Neural crest cell (in vitro differentiated cells): ENCODE measurements at places on chromosomes 1 and 21. TPM values are rescaled to one million over a fixed set of nuclear protein-coding genes. Genes with fewer than 3 reads are reported as not detected.

DNA sequence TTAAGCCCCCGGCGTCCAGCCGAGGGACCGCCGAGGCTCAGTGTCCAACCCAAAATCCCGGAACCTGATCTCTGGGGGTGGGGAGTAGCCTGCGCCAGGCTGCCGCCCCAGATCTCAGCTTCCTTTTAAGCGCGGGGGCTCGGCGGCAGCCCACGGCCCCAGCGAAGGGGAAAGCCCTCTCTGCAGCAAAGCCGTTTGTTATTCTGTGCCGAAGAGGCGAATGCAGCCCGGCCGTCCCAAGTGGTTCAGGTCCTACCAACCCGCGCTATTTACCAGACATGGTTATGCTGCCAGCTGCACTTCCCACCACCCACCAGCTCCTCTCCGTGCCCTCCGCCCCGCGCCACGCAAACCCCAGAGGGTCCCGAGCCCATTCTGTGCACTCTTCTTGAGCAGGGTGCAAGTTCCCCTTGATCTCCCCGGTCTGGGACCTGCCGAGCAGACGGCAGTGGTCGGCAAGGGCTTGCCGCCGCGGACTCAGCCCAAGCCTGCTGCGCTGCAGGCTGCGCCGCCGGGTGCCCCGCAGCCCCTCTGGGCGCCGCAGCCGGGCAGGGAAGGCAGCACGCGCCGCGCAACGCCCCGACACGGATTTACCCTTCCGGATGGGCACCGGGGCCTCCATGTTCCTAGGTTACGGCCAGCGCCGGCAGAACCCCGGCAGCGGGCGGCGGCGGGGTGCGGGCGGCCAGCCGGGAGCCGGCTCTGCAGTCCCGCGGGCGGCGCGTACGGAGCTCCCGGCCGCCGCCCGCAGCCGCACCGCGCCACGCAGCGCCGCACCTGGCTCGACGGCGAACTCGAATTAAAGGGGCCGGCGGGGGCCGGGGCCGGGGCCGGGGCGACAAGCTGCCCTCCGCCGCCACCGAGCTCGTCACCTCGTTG, 738 bp upstream of the KCNA2 start:
- H3K27me3 ChIP-seq, result peaks cover 61% of the 10 kb centered on the region
- peak; percentile 24 for DNase-seq
- peaks cover 15% of the 10 kb centered on the region for H3K4me1 ChIP-seq
- no peak overlapping the region for H3K27ac ChIP-seq

DNA sequence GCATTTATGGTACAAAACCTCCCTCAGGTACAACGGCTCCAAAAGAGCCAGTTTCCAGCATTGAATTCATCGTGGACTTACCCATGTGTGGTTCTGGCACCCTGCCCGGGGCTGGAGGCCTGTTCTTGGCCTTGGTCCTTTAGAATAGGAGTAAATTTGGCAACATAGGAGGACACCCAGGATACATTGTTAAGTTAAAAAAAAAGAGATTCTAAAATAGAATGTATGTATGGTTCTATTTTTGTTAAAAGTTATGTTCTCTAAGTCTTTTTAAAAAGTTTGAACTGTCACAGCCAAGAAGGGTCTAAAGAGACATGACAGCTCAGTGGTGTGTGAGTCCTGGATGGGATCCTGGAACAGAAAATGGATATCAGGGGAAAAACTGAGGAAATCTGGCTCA, 25.9 kb downstream of the EPHX1 start:
- no peak for DNase-seq

The HMGCS2 gene
- total RNA-seq, result not detected in 2 replicates

- H3K4me1 ChIP-seq, result peaks cover 13% of the 10 kb centered on the region
- H3K4me3 ChIP-seq, result no peak overlapping the region
- H3K36me3 ChIP-seq, result no peaks in the 10 kb centered on the region
- no peaks in the 10 kb centered on the region for H3K27me3 ChIP-seq
These were observed 12.1 kb downstream of the AZIN2 start for GRCh38 chr1:33093004-33093403.

DNA sequence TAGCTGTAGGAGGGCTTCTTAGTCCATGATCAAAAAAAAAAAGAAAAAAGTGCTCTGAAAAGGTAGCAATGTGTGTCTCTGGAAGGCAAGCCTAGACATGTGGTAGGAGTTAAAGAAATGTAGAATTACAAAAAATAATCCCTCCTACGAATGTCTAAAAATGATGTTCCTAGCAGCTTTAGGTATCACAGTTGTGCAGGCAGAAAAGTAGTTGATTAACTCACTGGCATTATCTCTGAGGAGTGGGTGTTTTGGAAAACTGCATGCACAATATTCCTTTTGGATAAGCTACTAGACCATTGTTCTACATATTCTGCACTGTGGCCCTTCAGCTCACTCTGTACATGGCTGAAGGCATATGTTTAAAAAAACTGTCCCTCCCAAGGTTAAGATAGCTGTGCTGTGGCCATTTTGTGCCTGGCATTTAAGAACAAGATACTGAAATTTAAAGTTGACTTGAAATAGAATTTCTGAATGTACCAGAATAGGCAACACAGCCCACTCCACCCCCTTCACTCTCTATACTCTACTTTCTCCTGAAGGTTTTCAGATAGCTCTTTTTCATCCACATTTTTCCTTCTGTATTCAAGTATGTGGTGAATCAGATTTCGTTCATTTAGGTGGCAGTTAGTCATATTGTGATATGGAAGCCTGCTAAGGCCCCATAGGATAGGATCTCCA, 463.9 kb upstream of the LRRC7 start:
- DNase-seq, result no peak
- peaks cover 6% of the 10 kb centered on the region for H3K36me3 ChIP-seq
- H3K4me1 ChIP-seq, result no peaks in the 10 kb centered on the region
- no peaks in the 10 kb centered on the region for H3K27me3 ChIP-seq
- H3K27ac ChIP-seq, result no peak overlapping the region
- no peak overlapping the region for H3K4me3 ChIP-seq

GRCh38 chr1:16605532-16606505, 7.5 kb downstream of the NBPF1 start:
- DNase-seq, result no peak
- H3K4me1 ChIP-seq, result no peaks in the 10 kb centered on the region
- no peak overlapping the region for H3K4me3 ChIP-seq
- H3K27me3 ChIP-seq, result no peaks in the 10 kb centered on the region
- H3K36me3 ChIP-seq, result no peaks in the 10 kb centered on the region
